Stimulated activated CD4-positive, alpha-beta T cell treated with anti-CD3 and anti-CD28 coated beads, Interleukin-12 subunit alpha, Interleukin-12 subunit beta, amount 100 ng/mL, for 4 hours (primary cell): ENCODE measurements at places on chromosomes 12 and 14.

- no peak for DNase-seq
Measured at GRCh38 chr12:62472472-62472871, 5.8 kb downstream of the MON2 start.

DNA sequence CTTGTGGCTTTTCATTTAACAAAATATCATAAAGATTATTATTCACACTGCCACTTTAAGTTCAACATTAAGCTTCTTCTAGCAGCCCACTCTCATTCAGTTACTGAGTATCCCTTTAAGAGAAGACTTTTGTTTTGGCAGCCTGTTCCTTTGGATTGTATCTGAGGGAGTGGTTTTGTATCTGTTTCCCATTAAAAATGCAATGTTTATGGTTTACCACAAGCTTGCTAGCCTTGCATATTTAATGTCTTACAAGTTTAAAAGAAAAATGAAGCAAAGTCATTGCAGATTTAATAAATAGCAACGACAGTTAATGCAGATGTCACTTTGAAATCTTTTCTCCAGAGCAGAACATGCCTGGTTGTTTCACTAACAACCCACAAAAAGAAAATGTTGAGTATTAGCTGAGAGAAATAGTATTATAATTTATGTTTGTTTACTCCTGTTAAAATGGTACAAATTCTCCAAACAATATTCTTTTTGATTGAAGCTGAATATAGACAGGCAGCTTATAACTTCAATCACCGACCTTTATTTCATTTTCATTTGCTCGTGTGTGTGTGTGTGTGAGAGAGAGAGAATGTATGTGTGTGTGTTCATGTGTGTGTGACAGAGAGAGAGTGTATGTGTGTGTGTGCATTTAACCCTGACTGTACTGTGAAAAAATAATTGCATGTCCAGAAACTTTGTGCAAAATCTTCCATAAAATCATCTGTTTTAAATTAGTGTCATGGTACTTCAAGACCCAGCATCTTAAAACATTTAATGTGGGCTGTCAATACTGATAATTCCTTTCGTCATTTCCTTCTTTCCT, 1.8 kb downstream of the DCN start:
- DNase-seq: no peak

DNA sequence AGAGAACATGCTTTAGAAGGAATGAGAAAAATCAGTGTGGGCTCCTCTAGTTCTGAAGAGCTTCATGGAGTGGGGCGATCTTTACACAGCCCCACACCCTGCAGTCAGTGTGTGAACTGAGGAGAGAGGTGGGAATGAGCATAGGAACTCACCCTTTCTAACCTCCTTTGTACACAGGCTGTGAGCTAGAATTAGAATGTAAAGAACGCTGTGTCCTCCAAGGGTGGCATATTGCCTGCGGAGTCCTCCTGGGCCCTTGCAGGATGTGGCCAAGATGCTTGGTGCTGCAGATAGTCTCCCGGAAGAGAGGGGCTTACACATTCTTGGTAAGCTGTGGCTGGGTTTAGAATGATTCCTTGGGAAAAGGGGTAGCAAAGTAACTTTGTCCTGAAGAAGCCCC, 43.9 kb downstream of the NINJ2 start:
- no peak for DNase-seq

- no peak for DNase-seq
Measured at GRCh38 chr14:67482231-67483164, 6.0 kb downstream of the TMEM229B start.

- DNase-seq: no peak
Measured at GRCh38 chr14:99749142-99749541, 44.1 kb upstream of the EML1 start.

DNA sequence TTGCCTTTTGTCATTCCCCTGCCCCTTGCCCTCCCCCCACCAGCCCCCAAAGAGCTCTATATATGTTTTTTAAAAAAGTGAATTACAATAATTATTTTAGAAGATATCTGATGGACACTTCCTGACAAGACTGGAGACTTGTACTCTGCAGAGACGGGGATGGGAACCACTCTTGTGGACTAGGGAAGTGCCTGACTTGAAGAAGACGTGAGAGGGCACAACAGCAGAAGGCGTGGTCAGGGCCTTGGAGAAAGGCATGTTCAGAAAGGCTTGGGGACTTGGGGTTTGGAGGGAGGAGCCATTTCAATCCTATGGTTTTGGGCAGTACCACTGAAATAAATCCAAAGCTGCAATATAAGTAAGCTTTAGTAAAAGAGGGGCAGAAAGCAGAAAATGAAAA, 154.7 kb downstream of the APAF1 start:
- DNase-seq: no peak

DNA sequence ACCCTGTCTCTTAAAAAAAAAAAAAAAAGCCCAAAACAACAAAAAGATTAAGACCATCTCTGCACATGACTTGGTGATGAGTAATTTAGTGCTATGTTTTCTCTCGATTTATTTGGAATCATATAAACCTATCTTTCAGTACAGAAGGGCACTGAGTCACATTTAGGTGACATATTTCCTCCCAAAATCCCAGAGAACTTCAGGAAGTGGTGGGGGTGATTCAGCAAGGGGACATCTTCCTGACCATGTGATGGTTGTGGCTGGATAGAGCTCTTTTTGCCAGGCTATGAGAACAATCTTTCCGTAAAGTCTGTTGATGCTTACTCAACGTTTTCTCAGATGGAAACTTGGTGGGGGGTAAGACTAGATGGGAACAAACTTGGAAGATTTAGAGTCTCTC, 50.0 kb downstream of the PPFIBP1 start:
- no peak for DNase-seq

DNA sequence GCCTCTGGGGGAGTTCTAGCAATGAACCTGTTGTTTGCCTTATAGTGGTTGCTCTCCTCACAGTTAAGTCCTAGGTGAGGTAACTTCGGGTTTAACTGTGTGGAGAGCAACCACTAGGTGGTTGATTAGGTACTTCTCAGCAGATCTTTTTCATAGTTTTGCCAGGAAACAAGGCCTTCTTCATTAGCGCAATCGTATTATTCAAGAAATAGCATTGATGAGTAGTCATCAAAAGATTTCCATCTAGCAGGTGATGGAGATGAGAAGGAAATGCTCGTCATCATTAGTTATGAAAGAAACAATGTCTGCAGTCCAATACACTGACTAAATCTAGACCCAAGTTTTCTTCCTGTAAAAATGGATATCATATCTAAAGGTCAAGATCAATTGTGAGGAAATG, 923.3 kb downstream of the AACS start:
- no peak for DNase-seq

- DNase-seq: no peak
Measured at GRCh38 chr12:82486524-82487235, 128.4 kb downstream of the METTL25 start.

DNA sequence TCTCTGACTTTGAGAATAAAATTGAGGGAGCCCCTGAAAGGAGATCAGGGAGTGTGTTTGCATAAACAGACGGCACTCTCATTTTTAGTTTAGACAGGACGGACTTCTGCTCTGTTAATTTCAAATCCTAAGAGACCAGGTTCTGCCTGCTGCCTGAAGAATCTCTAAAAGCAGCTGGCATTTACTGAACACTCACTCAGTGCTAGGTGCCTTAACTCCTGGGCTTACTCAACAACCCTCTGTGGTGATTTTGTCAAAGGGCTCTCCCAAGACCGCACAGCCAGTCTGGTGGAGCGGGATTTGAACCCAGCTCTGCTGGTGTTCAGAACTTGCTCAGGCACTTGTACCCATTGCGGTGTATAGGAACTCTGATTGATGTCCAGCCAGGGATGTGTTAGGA, 2.2 kb downstream of the ORAI1 start:
- no peak for DNase-seq

GRCh38 chr12:80183939-80184338, 84.6 kb downstream of the OTOGL start:
- no peak for DNase-seq

- DNase-seq: peak; percentile 70
Measured at GRCh38 chr14:105093038-105093430, 27.8 kb upstream of the GPR132 start.

GRCh38 chr12:116006141-116006540, 271.4 kb downstream of the MED13L start:
- DNase-seq: no peak

DNA sequence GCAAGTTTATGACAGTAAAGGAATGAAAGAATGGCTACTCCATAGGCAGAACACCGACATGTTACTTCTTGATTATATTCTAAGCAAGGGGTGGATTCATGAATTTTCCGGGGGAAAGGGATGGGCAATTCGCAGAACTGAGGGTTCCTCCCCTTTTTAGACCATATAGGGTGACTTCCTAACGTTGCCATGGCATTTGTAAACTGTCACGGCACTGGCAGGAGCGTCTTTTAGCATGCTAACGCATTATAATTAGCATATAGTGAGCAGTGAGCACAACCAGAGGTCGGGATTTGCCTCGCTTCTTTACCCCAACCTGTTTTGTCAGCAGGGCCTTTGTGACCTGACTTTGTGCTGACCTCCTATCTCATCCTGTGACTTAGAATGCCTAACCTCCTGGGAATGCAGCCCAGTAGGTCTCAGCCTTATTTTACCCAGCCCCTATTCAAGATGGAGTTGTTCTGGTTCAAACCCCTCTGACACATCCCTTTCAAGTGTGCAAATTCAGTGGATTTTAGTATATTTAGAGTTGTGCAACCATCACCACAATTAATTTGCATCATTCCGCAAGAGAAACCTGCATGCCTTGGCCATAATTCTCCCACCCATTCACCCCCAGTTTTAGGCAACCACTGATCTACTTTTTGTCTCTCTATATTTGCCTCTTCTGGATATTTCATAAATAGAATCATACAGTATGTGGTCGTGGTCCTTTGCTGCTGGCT, 27.4 kb downstream of the PALS1 start:
- DNase-seq: no peak

- no peak for DNase-seq
Measured at GRCh38 chr14:102798926-102799325, 21.7 kb downstream of the TRAF3 start.

DNA sequence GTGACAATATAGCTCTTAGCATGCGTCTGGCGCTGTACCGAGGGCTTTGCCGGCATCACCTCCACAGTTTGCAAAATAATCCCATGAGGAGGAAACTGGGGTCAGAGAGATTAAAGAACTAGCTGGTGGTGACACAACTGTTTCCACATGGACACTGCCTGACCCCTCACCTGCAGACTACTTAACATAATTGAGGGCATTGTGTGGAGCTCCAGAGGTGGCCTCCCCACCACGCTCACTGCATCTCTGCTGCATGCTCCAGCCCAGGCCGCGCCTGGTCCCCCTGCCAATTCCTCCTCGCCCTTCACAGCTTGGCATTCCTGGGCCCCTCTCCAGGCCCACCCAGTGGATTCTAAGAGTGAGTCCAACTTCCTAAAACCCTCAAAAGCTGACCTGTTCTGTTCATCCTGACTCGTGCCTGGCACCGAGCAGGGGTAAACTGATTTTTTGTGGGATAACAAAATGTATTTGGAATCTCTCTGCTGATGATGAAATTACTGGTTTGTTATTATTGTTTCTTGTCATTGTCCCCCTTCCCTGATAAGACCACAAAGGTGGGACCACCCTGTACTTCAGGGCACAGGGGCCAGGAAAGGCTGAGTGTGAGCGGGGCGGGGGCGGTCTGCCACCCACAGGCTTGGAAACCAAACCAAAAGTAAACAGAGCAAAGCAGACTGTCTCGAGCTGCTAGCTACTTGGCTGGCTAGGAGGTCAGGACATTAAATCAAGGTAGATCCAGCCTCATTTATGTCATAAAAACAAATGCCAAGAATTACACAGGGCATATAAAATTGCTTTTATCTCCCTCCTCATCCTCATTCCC, 40.6 kb downstream of the CHGA start:
- DNase-seq: no peak

- no peak for DNase-seq
Measured at GRCh38 chr14:23602181-23603095, 23.8 kb upstream of the JPH4 start.

- DNase-seq: no peak
Measured at GRCh38 chr12:128823216-128823915, 392 bp downstream of the SLC15A4 start.

DNA sequence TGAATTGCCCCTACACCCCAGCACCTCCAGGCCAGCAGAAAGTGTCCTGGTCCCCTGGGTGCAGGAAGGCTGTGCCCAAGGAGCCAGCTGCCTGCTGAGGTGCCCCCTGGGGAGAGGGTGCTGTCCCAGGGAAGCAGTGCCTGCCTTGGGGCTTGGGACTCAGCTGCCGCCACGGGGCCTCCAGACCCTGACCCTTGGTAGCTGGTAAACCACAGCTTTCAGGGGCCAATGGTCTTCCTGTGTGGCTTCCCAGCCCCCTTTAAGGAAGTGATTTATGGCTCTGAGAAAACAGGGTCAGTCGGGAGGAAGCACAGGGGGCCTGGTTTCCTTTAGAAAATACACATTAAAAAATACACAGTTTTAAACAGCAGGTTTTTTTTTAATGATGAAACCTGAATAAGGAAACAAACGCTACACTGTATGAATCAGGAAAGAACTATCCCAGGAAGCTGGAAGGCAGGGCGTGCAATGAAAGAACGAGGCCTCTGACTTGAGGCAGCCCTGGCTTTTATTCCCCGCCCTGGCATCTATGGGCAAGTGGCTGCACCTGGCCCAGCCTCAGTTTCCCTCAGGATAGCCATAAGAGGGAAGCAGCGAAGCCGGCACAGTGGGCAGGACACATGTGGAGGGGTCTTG, 40.6 kb upstream of the EML1 start:
- DNase-seq: no peak

DNA sequence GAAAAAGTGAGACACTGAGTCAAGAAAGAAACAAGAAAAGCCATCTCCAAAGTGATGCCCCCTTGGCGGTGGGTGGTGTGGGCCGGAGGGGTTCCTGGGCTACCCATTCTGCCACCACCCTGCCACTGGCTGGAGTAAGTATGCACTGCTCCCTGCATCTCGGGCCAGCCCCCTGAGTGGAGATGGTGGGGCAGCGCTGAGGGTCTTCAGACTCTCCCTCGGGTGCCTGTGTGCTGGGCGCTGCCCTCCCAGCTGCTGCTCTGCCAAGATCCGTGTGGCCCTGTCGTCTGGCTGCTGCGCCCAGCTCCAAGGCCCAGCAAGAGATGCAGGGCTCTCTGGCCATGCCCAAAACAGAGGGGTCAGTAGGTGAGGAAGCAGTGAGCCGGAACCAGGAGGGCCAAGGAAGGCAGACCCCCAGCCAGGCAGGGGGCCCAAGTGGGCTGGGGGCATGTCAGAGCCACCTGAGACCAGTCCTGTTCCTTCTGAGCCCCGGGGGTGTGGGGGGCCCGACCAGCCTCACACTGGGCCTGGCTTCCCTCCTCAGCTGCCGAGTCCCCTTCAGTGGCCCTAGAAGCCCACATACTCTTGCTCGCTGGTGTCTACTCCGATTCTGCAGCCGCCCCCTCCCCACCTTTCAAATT, 5.2 kb downstream of the GPR132 start:
- DNase-seq: no peak

- no peak for DNase-seq
Measured at GRCh38 chr12:22598141-22598762, 26.7 kb upstream of the ETNK1 start.

GRCh38 chr14:100121643-100122480, 37.6 kb downstream of the DEGS2 start:
- no peak for DNase-seq

GRCh38 chr12:31749024-31749704, 20.3 kb upstream of the AMN1 start:
- DNase-seq: peak; percentile 36
